ENCODE measurements at places on chromosomes 1 and 21. TPM values are rescaled to one million over a fixed set of nuclear protein-coding genes. Genes with fewer than 3 reads are reported as not detected.

The UBQLN4 gene
- 49.4 TPM for polyA plus RNA-seq

The CELA2B gene
- polyA plus RNA-seq, result 4.1 TPM

The PTGS2 gene
- polyA plus RNA-seq, result 0.66 TPM

The DLGAP3 gene
- 0.45 TPM for polyA plus RNA-seq

The AHCYL1 gene
- polyA plus RNA-seq, result 40.8 TPM

The GPR153 gene
- polyA plus RNA-seq, result 23.4 TPM

The MYBPH gene
- polyA plus RNA-seq, result 534 TPM

The LRRC3 gene
- 2.4 TPM for polyA plus RNA-seq

The CAPN8 gene
- polyA plus RNA-seq, result not detected

The SPRR2F gene
- not detected for polyA plus RNA-seq

The CFHR1 gene
- not detected for polyA plus RNA-seq

The TSPAN2 gene
- polyA plus RNA-seq, result 9.4 TPM

The ZC3H12A gene
- 0.54 TPM for polyA plus RNA-seq

The PCBP3 gene
- 0.81 TPM for polyA plus RNA-seq

The IGFN1 gene
- polyA plus RNA-seq, result 2.6 TPM

The NBPF6 gene
- polyA plus RNA-seq, result not detected

The FNDC10 gene
- polyA plus RNA-seq, result 3.0 TPM

The RPL11 gene
- 2,860 TPM for polyA plus RNA-seq

The GFI1 gene
- polyA plus RNA-seq, result 0.28 TPM

The TNFRSF8 gene
- polyA plus RNA-seq, result 0.34 TPM

The PROK1 gene
- polyA plus RNA-seq, result not detected

The MAP1LC3C gene
- polyA plus RNA-seq, result 25.8 TPM

The AQP10 gene
- not detected for polyA plus RNA-seq

The GUCA2B gene
- polyA plus RNA-seq, result not detected

The CELSR2 gene
- polyA plus RNA-seq, result 4.1 TPM

The FAM72D gene
- 2.8 TPM for polyA plus RNA-seq

The KHDRBS1 gene
- polyA plus RNA-seq, result 138 TPM

The TNFAIP8L2 gene
- 2.5 TPM for polyA plus RNA-seq

The IGSF21 gene
- 0.48 TPM for polyA plus RNA-seq

The AKR7A3 gene
- polyA plus RNA-seq, result 1.6 TPM

The FNDC5 gene
- 209 TPM for polyA plus RNA-seq

The MPL gene
- polyA plus RNA-seq, result 0.41 TPM

The LCE1D gene
- not detected for polyA plus RNA-seq

The S100A9 gene
- polyA plus RNA-seq, result 17.0 TPM

The HENMT1 gene
- 20.4 TPM for polyA plus RNA-seq

The CFAP107 gene
- polyA plus RNA-seq, result 0.09 TPM

The MYOG gene
- 562 TPM for polyA plus RNA-seq

The NECTIN4 gene
- 0.43 TPM for polyA plus RNA-seq

The FCRL2 gene
- polyA plus RNA-seq, result not detected

The S100A7A gene
- polyA plus RNA-seq, result not detected

The NUDT4B gene
- not detected for polyA plus RNA-seq

The RIMKLA gene
- 1.1 TPM for polyA plus RNA-seq

The ZMYM4 gene
- 40.2 TPM for polyA plus RNA-seq

The GSTM5 gene
- 19.8 TPM for polyA plus RNA-seq

The SNX27 gene
- polyA plus RNA-seq, result 20.9 TPM

The GLIS1 gene
- polyA plus RNA-seq, result not detected

The SELENBP1 gene
- 35.2 TPM for polyA plus RNA-seq

The ZBED6 gene
- 11.3 TPM for polyA plus RNA-seq

The LRRC7 gene
- 18.9 TPM for polyA plus RNA-seq

The GNPAT gene
- 59.5 TPM for polyA plus RNA-seq

All from hindlimb muscle (tissue), 1 donor.